ENCODE measurements at places on chromosomes 7 and 10.

DNA sequence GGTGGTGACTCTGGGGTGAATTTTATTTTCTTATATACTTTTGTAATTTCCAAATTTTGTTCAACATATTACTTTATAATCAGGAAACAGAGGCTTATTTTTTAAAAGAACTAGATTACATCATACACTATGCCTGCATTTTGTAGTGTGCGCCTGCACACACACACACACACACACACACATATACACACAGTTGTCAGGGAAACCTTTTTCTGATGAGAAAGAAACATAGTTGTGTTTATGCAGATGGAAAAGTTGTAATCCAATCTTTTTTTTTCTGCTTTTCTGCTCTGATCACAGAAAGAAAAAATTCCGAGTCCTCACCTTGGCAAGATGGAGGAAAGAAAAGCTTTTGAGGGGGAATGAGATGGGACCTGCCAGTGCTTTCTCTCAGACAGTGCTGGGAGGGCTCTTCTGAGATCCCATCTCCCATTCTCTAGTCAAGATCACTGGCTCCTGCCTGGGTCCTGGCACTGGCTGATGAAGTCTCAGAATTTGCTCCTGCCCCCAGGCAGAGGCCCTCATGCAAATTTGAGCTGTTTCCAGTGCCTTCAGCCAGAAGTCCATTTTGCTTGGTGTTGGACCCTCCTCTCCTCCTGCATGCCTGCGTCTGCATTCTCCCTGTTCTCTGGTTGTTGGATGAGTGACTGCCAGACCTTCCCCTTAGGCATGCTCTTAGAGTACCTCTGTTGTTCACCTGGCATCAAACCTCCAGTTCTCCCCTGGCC is 59.7 kb downstream of the TLL2 start:
- DNase-seq = no peak

GRCh38 chr7:132866144-132866531 is 215.8 kb downstream of the CHCHD3 start:
- no peak for DNase-seq

- no peak for DNase-seq
These were observed 96.5 kb downstream of the NRF1 start for GRCh38 chr7:129707910-129708499.

DNA sequence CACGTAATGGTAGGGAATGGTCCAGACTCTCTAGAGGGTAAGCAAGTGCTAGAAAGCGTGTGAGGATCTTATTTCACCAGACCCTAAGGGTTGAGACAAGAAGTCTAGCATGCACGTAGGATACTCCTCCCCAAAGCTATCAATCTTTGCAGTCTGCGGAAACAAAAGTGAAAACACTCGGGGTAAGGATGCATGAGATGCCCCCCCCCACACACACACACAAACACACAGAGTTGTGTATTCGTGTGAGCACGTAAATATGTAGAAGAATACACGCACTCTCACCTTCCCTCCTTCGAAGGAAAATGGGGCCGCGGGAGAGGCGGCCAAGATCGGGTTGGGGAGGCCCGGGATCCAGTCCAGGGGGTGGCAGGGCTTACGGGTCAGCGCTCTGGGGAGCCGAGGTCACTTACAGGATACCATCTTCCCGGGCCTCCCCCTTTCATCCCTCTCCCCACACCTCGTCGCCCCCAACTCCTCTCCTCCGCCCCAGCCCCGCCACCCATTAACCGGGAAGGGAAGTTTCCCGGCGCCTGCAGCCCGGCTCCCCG is 455 bp downstream of the CUL2 start:
- no peak for DNase-seq

GRCh38 chr7:150406567-150407421 is 27.7 kb downstream of the ZNF775 start:
- no peak for DNase-seq

- DNase-seq = no peak
These were observed 66.1 kb upstream of the PAX2 start for GRCh38 chr10:100679327-100679726.

GRCh38 chr7:82443036-82443546 is 486 bp downstream of the CACNA2D1 start:
- no peak for DNase-seq

- no peak for DNase-seq
These were observed 38.1 kb downstream of the TSPAN12 start for GRCh38 chr7:120819861-120820260.

DNA sequence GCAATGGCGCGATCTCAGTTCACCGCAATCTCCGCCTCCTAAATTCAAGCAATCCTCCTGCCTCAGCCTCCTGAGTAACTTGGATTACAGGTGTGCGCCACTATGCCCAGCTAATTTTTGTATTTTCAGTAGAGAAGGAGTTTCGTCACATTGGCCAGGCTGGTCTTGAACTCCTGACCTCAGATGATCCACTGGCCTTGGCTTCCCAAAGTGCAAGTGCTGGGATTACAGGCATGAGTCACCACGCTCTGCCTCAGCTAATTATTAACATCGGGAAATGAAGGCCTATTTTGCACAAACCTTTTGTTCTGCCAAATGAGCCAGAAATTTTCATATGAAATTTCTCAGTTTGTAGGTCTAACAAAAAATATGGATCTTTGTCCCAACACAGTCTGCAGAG is 106.7 kb upstream of the ODAD2 start:
- no peak for DNase-seq

GRCh38 chr10:132542819-132543218 is 5.2 kb downstream of the INPP5A start:
- DNase-seq = no peak

DNA sequence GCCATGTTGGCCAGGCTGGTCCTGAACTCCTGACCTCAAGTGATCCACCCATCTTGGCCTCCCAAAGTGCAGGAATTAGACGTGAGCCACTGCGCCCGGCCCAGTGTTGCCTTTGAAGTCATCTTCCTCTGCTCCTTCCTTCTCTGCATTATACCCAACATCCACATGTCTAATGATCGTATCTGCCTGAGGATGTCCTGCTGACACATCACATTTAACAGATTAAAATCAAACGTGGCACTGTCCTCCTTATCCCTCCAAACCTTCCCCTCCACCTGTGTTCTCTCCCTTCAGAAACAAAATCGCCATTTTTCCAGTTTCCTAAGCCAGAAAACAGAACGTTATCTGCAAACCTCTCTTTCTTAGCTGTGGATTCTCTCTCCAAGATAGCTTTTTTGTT is 8.4 kb upstream of the SDK1 start:
- DNase-seq = no peak

- no peak for DNase-seq
These were observed 1.5 kb downstream of the CYP3A7 start for GRCh38 chr7:99733448-99733847.

DNA sequence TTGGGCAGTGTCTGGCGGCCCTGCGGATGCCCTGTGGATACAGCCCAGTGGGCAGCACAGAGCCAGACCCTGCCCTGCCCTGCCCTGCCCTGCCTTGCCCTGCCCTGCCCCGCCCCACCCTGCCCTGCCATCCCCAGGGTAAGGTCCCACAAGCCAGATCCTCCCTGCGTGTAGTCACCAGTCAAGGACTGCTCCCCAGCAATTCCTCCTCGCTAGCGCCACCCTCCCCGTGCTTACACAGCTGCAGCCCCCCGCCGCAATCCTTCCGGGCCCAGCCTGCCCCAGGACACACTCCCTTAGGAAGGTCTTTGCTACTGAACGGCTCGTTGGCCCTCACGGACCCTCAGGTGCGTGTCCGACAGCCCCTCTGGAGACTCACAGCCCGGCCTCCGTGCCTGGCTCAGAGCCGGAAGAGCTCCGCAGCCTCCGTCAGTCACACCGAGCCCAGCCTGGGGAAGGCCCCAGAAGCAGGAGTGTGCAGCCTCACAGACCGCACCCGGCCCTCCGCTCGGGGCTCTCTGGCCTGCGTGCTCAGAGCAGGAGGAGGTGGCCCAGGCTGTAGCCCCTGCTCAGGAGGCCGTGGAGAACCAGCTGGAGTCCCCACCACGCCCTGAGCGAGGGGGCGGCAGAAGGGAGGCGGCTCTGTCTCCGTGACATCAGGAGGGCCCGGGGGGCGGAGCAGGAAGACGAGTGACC is 68.3 kb downstream of the PWWP2B start:
- no peak for DNase-seq

DNA sequence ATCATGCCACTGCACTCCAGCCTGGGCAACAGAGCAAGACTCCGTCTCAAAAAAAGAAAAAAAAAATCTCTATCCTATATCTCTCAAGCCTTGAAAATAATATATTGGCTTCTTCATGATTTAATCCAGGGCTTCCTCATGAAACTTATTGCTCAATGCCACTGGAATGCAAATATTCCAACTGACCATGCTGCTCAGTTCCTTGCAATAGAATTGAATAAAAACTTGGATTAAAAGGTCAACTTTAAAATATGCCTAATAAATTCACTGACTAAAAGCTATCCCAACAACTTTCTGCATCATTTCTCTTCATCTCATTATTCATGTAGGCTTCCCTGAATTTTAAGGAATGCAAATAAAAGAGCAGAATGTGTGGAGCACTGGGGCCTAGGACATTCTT is 42.1 kb upstream of the NOBOX start:
- no peak for DNase-seq

- DNase-seq = no peak
These were observed 630.1 kb downstream of the PARD3 start for GRCh38 chr10:34184939-34185386.

GRCh38 chr10:118754229-118754555 is 578 bp downstream of the CACUL1 start:
- DNase-seq = peak; percentile 28

DNA sequence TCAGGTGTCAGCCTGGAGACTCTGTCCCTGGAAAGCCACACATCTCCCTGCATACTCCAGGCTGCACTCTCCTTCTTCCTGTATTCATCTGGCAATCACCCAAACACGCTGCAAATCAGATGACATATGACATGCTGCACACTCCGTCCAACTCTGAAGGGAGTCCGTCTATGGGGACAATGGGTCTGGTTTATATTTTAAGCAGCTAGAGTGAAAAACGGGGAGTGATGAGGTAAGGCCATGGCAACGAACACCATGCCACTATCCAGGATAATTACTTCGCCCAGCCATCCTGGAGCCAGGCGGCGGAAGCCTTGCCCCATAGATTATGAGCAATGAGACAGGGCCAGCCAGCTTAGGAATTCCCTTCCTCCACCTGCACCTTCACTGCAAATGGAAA is 140.1 kb downstream of the PLXNA4 start:
- DNase-seq = no peak

DNA sequence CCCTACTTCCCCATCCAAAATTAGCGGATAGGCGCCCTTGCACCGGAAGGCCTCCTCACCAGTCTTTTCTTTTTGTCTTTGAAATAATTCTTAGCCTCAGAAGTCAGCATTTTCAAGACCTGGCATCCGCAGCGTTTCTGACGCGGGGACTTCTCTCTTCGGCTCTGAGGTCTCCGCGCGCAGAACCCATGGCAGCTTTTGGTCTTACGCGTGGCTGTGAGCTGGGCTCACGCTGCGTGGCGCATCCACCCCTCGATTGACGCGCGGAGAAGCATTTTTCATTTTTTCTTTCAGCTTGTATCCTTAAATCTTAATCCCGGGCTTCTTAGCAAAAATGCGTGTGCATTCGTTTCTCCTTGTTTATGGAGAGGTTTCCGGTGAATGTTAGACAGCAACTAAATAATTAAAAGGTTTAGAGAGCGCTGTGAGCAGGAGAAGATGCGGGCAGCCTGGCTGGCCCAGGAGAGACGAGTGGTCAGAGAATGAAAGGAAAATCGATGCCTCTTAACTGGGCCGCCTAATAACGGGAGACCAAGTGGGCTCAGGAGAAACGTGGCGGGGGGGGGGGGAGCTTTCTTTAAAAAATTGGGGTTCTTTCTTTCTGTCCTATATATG is 2.0 kb upstream of the GATA3 start:
- no peak for DNase-seq

GRCh38 chr7:20447021-20447650 is 116.4 kb downstream of the ITGB8 start:
- DNase-seq = no peak

- DNase-seq = no peak
These were observed 46.6 kb downstream of the GLCCI1 start for GRCh38 chr7:8015100-8015745.

DNA sequence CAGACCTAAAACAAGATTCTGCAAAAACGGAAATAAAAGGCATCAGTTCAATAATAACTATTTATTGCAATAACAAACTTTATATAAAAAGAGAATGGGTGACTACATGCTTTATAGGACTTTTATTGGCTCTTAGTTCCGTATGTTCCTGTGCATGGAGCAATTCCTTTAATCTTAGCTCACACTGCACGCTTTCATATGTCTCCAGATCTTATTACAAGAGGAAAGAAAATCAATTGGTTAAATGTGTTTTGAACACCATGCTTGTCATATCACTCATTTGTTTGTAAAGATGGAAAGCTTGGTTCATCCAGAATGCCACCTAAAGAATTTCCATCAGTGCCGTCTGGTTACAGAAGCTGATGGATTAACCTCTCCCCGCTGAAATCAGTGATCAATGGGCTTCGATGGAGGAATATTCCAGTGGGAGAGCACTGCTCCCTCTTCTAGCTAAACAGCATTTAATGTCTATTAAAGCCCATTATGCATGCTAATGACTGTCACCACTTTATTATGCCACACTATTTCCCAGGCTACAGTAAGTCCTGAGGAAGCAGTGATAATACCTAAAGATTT is 210.3 kb downstream of the GLI3 start:
- no peak for DNase-seq

GRCh38 chr10:14700546-14700945 is 74.2 kb downstream of the FAM107B start:
- DNase-seq = no peak

- no peak for DNase-seq
These were observed 203.0 kb upstream of the MEOX2 start for GRCh38 chr7:15889507-15889906.

DNA sequence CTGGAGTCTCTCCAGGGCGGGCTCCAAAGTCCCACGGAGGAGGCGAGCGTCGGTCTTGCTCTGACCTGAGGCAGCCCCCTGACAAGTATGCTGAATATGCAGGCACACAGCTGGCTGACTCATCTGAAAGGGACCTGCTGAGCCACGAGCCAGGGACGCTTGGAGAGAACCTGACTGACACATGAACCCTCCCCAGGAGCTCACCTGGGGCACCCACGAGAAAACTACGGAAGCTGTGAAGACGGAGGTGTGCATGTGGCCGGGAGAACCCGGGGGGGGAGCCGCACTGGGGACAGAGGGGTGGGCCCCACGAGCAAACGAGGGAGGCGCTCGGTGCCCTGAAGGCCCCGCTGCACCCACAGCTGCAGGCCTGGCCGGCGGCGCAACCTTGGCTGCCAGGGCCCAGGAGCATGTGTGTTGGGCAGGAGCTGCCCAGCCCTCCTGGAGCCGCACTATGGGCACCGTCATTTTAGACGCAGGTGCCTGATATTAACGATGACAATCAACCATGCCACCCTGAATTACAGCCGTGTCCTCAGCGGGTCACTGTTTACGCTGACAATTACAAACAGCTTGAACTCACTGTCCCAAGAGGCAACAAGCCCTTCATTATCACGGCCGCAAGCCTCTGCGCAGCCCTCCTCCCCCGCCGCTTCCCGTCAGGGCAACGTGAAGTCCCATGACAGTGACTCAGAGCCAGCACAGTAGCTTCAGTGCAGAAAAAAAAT is 64.7 kb downstream of the DIP2C start:
- no peak for DNase-seq
